ENCODE measurements at places on chromosomes 7 and 10. TPM values are rescaled to one million over a fixed set of nuclear protein-coding genes. Genes with fewer than 3 reads are reported as not detected.

DNA sequence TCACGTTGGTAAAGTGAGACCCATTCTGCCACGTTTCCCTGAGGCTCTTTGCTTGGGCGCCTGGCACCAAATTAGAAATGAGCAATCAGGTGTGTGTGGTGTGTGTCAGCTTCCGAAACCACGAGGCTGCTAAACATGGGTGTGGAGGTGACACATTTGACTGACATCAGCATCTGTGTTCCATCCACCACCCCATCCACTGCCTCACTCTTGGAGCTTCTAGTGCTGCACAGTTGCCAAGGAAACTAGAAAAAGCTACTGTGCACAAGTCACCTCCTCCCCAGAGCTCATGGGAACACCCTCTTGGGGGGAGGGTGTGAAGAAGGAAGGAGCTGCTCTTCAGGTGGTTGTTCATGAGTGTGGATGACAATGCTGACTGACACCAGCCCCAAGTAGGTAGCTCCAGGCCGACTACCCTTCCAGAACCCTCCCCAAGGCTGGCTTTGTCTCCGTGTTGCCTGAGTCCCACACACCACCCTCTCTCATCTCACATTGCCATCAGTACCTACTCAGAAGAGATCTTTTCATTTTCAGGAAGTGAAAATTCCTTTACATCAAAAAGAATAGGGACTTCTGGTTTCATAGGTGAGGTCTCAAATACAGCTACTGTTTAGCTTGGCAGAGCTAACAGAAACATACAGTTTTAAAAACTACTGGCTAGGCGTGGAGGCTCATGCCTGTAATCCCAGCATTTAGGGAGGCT lies 152.2 kb downstream of the TMEM178B start:
- DNase-seq, result no peak

DNA sequence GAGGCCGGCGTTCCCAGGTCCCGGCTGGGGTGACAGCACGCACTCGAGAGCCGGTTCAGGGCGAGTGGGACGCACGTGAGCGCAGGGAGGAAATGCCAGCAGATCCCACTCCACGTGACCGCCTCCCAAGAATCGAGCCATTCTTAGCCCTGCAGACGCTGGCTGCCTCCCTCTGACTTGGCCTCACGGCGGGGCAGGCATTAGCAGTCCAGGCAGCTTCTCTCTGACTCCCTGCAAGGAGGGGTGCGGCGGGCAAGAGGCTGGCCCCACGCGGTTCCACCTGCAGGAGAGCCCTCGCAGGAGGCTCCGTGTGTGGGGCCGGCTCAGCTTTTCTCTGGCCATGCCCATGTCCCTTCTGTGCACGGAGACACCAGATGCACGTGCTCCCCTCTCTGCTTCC lies 10.1 kb downstream of the GPR146 start:
- no peak for DNase-seq

GRCh38 chr10:72069751-72070526 lies 18.4 kb downstream of the SPOCK2 start:
- no peak for DNase-seq

GRCh38 chr7:149723795-149724495 lies 49.4 kb downstream of the ZNF467 start:
- DNase-seq, result no peak

- DNase-seq, result no peak
Measured at GRCh38 chr10:28381466-28381865, 78.6 kb upstream of the MPP7 start.

- DNase-seq, result no peak
Measured at GRCh38 chr7:89160107-89160506, 364.6 kb upstream of the TEX47 start.

DNA sequence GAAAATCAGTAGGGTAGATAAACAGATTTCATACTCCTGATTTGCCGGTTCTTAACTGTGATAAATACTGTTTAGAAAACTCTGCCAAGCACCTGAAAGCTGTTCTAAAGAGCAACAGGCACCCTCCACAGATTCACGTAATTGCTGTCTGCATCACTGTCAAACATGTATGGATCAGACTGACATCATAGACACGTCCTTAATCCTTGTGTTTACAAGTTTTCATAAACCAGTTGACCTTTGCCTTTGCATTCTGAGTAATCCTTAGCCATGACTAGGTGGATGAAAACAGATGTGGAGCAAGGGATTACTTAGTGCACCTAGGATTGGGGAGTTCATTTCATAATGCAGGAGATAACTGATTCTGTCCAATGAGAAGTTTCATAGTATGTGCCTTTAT lies 41.6 kb downstream of the SLC39A12 start:
- no peak for DNase-seq

GRCh38 chr10:133274751-133275683 lies 1.7 kb downstream of the ADAM8 start:
- peak; percentile 66 for DNase-seq

GRCh38 chr7:71659622-71660021 lies 527.7 kb downstream of the GALNT17 start:
- no peak for DNase-seq

DNA sequence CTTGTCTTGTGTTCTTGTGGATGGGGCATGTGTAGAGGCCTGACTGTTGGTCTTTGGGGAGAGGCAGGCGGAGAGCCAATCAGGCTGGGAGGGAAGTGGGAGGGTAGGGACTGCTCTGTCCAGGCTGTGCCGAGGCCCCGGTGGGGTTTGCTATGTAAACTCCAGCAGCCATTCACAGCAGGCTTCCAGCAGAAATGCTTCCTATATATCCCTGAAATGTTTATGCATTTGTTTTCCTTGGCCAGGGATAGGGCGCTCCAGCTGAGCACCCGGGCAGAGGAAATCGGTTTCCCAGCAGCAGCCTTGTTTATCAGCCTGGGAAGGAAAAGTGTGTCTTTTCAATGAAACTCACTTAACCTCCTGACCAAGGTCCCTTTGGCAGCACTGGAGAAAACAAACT lies 18.3 kb upstream of the AQP1 start:
- DNase-seq, result no peak

DNA sequence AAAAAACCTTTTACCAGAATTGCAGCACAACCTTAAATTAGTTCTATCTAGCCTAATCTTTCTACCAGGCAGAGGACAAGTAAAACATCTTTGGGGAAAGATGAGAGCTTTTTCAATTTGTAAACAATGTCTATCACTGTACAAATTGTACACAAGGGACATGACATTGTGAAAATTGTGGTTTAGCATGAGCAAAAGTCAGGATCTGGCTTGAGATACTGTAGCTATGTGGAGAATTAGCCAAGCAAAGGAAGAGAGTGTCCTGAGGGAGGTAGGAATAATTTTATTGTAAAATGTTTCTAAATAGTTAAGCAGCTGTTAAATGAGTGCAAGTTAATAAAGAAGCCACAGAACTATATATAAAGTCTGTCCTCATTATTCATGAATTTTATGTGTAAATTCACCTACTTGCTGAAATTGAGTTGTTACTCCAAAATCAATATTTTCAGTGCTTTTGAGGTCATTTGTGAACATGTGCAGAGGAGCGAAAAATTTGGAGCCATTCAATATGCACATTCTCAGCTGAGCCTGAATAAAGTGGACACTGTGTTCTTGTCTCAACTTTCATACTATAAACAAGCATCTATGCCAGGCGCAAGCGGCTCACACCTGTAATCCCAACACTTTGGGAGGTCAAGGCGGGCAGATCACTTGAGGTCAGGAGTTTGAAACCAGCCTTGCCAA lies 42.8 kb upstream of the POM121L12 start:
- DNase-seq, result no peak

GRCh38 chr10:93456480-93456879 lies 25.7 kb downstream of the MYOF start:
- DNase-seq, result no peak

DNA sequence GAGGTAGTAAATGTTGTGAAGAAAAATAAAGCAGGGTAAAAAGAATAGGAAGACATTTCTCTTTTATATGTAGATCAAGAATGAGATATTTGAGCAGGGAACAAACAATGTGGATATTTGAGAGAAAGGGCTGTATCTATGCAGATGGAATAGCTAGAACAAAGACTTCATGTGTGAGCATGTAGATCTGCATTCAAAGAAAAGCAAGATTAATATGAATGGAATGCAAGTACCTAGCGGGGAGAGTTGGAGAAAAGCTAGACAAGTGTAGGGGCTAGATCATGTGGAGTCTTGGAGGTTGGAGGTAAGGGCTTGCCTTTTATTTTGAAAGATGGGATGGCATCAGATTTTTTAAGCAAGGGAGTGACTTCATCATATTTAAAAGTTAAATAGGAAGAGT lies 27.1 kb downstream of the SHOC2 start:
- DNase-seq, result no peak

DNA sequence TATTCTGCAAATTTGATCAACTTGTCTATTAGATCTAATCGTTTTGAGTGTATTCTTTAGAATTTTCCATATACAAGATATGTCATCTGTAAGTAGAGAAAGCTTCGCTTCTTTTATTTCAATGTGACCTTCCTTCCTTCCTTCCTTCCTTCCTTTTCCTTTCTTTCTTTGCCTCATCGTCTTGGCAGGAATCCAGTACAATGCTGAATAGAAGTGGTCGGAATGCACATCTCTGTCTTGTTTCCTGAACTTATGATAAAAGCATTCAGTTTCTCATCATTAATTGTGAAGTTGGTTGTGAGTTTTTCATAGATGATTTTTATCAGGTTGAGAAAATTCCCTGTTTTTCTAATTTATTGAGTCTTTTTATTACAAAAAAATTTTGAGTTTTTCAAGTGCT lies 300.7 kb upstream of the ZNF32 start:
- no peak for DNase-seq

DNA sequence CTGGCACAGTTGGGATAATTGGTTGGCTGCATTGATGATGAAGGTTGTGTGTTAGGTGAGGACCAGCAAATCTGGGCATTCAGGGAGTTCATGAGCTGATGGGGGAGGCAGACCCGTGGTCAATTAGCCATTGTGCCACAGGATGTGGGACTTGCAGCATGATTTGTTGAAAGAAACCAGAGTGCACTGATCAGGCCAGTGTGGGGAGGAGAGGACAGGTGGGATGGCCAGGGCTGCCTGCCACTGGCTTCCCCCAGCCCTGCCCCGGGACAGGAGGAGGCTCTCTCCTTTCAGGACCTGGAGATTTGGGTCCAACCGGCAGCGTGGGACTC lies 4.3 kb downstream of the CLIP2 start:
- DNase-seq, result no peak

DNA sequence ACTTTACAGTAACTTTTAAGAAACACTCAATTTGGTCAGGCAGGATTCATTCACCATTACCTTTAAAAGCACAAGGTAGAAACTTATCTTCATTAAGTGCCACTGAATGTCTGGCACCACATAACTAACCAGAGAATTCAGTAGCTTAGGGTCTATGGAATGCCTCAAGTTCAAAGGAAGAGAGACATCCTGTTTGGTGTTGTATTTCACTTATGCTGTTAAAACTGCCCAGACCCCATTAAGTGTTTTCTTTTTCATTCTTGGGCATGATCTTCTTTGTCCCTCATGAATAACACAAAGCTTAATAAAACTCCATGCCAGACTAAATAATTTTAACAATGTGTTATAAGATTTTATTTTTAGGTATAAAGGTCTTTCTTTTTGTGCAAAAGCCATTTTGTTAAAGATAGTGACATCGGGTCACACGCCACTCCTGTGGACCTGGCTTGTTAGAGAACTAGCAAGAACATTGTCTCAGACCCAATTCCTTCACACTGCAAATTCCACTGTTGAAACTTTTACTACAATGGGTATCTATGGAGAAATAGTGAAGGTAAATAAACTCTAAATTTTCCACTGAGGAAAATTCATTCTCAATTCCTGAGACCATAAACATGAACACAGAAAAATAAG lies 221.0 kb downstream of the TWIST1 start:
- no peak for DNase-seq

DNA sequence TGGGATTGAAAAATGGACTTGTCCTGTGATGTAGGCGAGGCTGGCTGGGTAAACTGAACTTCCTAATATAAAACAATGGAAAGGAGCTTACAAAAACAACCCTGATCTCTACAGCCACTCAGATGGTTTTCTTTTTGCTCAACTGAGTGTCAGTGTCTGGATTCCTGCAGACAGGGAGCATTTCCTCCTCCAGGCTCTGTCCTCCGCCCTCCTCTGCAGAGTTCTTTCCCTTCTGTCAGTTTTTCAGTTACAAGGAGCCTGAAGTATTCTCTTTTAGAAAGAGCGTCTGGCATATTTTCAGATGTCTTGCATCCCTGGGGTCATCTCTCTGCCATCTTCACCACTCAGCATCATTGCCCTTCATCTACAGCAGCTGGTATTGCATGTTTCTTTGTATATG lies 50.0 kb upstream of the PITRM1 start:
- no peak for DNase-seq

DNA sequence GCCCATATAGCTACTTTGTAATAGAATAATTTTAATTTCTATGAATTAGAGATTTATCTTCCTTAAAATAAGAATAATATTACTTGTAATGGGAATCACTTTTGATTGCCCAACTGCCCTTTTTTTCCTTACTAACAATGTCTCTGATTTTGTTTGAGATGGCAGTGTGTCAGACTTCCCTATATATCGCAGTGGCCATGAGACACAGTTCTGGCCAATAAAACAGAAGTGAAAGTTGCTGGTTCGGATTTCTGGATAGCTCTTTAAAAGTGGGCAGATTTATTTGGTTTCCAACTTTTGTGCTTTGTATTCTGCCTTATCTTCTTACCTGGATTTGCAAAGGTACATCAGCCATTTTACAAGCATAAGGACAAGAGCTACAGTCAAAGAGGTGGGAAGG lies 170.2 kb downstream of the PPP1R17 start:
- no peak for DNase-seq

GRCh38 chr10:22704942-22705341 lies 9.4 kb downstream of the PIP4K2A start:
- no peak for DNase-seq

DNA sequence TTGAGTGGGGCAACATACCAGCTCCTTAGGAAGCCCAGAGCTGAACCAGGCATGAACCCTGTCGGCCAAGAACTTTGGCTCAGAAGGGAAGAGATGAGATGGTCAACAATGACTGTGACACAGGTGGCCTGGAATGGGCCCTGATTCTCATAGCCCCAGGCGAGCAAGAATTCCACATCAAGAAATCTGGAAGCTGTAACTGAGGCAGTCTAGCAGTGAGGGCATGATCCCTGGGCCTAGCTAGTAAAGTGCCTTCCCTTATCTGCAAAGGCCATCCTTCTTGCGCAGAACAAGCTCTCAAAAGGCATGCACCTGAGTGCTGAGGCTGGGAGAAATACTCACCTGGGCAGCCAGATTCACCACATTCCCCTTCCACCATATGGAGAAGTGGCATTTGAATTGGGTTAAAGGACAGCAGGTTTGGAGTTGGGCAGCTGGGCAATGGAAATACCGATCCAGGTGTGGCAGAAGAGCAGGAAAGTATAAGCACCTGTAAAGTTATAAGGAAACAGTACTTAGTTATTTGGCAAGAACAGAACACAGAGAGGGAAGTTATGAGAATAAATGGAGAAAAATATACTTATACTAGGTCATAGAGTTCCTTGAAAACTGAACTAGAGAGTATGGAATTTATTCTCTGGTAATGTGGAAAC lies 78.6 kb upstream of the CAPZA2 start:
- DNase-seq, result peak; percentile 35

GRCh38 chr7:39172137-39172536 lies 194.4 kb downstream of the POU6F2 start:
- no peak for DNase-seq

Gene MMD2
- not detected for total RNA-seq

Gene KCTD7
- total RNA-seq, result 22.8 TPM

Gene SYCE1
- total RNA-seq, result not detected

Gene SPDYE2
- not detected for total RNA-seq

Gene RBP4
- 10.3 TPM for total RNA-seq

Gene CALCR
- not detected for total RNA-seq

Gene SPAM1
- not detected for total RNA-seq
